ENCODE measurements at places on chromosomes 4 and X.

- DNase-seq: no peak
These were observed 7.1 kb downstream of the TASL start for GRCh38 chrX:30570505-30570904.

- DNase-seq: no peak
These were observed 75.9 kb downstream of the C4orf51 start for GRCh38 chr4:145755802-145756201.

- no peak for DNase-seq
These were observed 84.6 kb upstream of the BEND4 start for GRCh38 chr4:42237010-42237409.

DNA sequence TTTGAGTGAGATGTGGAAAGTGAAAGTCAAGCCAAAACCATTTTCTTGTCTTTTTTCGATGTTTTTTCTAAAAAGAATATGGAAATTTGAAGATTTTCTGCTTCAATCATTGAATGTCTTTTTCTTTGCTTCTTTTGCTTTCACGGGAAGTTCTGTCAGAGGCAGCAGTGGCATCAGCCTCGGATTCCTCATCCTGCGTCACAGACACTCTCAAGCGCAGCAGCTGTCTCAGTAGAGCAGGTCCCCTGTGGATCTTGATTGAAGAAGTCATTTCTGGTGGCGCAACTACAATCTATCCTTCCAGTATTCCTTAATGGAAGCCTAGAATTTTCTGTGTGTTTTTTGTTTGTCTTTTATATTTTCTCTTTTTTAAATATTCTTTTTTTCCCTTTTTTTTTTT lies 52.7 kb upstream of the NEIL3 start:
- no peak for DNase-seq

DNA sequence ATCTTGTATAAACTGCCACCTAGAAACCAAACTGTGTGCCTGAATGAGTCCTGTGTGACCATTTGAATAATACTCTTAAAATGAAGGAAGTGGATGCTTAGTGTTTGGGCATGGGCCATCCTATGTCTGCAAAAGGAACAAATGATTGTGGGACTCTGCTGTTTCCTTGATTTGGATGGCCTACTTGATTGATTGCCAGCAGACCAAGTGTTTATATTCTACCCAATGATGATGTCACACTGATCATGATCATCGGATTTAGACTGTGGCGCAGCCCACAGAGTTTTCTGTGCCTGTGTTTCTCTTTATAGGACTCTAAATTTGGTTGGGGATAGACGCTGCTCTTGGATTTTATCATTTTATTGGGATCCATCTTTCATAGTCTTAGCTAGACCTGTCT lies 4.4 kb downstream of the SEPTIN11 start:
- no peak for DNase-seq

DNA sequence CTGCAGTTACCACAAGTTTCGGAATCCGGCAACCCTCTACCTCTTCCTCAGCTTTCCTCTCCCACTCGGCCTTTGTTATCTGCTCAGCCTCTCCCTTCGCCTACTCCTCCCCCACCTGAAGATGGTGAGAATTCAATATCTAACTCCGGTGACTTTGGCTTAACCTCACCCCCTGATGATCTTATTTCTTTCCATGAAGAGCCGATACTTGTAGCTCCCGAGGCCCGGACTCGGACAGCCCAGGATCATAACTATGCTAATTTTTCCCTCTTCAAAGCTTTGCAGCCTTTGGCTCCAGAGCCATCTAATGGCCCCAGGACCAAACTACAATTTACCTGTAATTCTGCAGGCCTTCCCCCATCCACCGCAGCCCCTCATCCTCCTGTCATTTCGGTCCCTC lies 32.0 kb upstream of the MGST2 start:
- DNase-seq: peak; percentile 37

DNA sequence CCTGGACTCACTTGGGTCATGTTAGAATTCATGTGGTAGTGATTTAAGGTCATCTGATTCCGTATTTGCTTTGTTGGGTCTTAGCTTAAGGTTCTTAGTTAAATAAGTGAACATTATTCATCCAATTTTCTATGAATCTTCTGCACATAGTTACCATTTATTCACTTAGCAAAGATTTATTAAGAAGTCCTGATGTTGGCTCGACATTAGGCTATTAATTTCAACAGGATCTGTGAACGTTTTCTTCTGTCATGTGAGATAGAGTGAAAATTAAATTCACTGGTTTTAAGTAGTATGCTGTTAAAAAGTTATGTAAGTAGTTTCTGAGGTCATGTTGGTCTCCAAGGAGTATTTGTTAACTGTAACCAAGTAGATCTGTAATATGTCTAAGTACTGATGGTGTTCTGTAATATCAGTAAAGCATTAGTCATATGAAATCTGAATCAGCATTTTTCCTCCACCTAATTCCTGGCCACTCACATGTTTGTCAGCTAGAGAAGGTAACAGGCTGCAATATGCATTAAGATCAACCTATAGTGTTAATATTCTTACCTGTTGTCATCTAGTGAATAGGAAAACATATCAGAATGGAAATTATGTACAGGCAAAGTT lies 155.6 kb downstream of the PCDH7 start:
- DNase-seq: no peak

DNA sequence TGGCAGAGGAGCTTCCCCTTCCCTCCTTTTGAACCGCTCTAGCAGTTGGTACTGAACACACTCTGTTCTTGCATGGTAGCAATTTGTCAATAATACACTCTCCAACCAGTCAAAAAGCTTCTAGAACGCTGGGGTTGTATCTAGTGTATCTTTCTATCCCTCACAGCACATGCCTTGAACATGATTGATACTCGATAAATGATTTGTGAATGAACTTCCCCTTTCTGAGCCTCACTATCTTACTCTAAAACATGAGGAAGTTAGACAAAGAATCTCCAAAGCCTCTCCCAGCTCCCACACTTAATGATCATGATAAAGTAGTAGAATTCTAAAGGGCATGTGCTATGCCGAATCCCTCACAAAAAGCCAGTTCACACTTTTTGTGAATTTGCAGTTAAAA lies 64.4 kb downstream of the DLG3 start:
- DNase-seq: no peak

- DNase-seq: peak; percentile 0
These were observed 161.7 kb downstream of the BRWD3 start for GRCh38 chrX:80648023-80648422.

DNA sequence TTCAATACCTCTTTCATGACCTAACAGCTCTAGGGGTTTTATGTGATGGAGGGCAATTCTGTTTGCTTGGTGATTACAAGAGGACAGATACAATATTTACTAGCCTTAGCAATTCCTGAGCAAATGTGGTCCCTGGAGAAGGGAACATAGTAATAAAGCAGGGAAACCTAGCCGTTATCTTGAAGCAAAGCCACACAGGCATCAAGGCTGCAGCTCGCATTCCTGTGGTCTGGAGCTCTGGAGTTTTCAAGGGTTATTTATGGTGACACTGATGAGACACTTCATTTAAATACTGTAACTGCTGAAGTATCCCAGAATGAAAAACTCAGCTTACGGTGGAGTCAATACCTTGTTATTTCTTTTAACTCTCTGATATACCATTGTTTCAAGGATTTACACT lies 66.8 kb downstream of the AFF2 start:
- DNase-seq: no peak

GRCh38 chrX:72358313-72358712 lies 52.6 kb upstream of the CITED1 start:
- peak; percentile 21 for DNase-seq

GRCh38 chrX:39726771-39727170 lies 371.0 kb downstream of the BCOR start:
- no peak for DNase-seq

- DNase-seq: no peak
These were observed 72.3 kb upstream of the GRID2 start for GRCh38 chr4:92231511-92231910.

- no peak for DNase-seq
These were observed 12.4 kb downstream of the SLC34A2 start for GRCh38 chr4:25667931-25668557.

DNA sequence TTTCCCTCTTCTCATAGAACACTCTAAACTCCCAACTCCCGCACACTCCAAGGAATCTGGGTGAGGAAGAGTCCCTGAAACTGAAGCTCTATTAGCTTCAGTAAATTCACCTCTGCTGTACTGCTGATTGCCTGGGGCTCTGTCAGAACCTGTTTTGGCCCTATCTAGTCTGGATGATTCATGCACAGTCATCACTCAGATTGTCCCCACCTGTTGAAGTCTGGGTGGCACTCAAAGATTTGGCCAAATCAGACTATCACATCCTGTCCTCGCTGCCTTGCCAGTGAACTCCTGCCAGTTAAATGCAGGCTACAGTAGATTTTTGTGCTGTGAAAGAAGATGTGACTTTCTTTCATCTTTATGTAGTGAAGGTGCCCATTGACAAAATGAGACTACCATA lies 63.5 kb upstream of the EMCN start:
- no peak for DNase-seq

DNA sequence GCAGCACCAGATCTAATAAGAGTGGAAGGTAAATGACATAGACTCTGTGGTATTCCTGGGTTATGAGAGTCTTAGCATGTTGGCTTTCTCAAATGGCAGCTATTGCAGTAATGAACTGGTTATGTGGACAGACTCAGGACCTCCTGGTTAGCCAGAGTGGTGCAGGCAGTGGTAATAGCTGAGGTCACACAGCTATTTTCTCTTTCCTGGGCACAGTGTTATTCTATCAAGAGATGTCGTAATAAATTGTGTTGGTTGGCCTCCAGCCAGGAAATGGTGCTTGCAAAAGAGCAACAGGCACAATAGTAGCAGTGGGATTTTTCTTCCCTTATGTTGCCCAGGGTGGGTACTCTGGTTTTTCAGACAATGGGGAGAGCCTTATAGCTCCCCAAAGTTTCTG lies 279.2 kb upstream of the FGF16 start:
- no peak for DNase-seq

DNA sequence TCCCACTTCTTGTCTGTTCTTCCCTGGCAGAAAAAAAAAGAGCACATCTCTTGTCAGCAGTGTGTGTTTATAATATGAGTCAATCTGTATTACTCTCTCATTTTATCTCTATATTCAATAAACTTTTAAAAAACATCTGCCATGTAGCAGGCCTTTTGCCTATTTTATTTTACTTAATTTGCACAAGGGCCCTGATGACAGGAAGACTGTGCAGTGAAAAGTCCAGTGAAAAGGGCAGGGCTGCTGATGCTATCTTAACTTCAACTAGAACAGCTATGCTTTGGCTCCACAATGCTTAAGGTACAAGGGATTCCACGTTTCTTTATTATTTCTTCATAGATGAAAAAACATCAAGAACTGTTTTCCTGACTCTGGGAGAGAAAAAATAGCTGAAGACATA lies 97.0 kb upstream of the DGKK start:
- DNase-seq: no peak

DNA sequence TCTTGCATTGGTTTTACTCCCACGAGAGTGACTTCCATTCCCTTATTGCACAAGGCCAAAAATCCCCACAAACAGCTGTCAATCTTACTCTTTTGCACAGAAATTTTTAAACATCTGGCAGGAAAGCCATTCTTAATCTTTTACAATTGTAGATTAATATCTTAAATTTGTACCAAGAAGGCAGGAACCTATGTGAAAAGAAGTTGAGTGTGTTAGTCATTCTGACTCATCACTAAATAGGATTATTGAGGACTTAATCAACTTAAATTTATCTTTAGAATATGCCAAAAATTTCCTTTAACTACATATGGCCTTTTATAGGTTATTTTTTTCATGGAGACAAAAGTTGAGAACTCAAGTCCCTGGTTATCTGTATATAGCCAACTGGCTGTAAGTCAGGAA lies 49.0 kb upstream of the VEGFC start:
- DNase-seq: no peak

DNA sequence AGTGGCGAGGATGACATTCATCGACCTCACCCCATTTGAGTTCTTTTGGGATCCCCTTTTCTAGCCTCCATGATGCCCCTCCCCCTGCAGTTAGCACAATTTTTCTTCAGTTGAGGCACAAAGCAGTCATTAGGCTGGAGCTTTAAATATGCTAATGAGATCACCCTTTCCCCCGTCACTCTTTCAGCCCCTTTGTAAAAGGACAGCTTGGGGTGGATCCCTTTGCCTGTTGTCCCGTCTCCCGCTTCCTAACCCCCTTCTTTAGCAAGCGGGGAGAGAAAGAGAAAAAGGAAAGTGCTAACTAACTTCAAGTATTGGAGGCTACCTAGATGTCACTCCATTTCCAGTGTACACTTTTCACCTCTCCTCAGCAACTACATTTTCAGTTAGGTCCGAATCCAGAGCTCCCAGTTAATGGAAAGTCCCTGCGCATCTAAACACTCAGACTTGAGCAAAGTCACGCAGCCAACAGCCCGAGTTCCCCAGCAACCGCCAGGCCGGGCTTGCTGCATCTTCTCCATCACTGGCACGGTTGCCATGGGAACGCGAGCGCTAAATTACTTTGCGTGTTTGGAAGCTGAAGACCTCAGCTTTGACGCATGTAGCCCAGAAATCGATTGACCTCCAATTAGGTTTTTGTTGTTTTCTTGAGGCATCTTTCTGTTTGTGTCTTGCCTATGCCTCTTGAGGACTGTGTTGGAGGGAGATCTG lies 76.8 kb downstream of the RTL5 start:
- DNase-seq: peak; percentile 7

- DNase-seq: no peak
These were observed 84.3 kb upstream of the TMEM150C start for GRCh38 chr4:82645936-82646565.

DNA sequence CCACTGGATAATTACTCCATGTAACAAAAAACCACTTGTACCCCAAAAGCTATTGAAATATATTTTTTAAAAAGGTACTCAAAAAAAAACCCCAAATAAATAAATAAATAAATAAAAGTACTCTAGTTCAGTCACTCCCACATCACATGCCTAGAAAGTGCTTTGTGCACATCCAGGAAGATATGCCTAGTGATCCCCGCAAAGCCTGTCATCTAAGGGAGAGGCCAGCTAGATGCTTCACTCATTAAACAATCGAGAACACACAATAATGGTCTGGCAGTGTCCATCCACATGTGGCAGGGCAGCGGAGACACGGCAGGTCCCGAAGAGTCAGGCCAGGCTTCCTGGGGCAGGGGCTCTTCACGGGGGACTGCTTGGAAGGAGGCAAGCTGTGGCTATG lies 47.6 kb downstream of the RAB33B start:
- DNase-seq: no peak

GRCh38 chrX:130623518-130623917 lies 221.7 kb downstream of the RBMX2 start:
- DNase-seq: no peak

DNA sequence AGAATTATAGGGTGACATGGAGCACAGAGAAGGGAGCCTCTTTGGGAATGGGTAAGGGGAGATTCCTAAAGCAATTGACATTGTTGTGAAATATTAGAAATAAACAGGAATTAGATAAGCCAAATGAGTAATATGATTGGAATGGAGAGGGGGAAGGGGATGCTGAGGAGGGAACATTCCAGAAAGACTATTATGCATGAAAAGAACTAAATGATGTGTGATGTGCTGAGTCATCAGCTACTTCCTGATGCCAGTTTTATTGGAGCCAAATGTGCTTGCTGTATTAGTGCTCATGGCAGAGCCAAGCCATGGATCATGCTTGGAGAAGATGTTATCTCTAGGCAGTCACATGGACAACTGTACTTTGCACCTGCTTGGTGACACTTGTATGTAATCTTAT lies 189.0 kb upstream of the HCCS start:
- no peak for DNase-seq
